ENCODE measurements at places on chromosomes 4 and X. TPM values are rescaled to one million over a fixed set of nuclear protein-coding genes. Genes with fewer than 3 reads are reported as not detected.

SYNPO2 gene
- 152 TPM for total RNA-seq

PPP1R2C gene
- total RNA-seq = not detected

GYG2 gene
- total RNA-seq = 6.0 TPM

ETFDH gene
- 156 TPM for total RNA-seq

ARHGAP10 gene
- 43.5 TPM for total RNA-seq

CDX4 gene
- not detected for total RNA-seq

PALLD gene
- total RNA-seq = 764 TPM

CXCL8 gene
- 2.6 TPM for total RNA-seq

FREM3 gene
- 0.04 TPM for total RNA-seq

IGBP1 gene
- 50.4 TPM for total RNA-seq

GUCY1A1 gene
- 52.5 TPM for total RNA-seq

FUNDC1 gene
- 28.3 TPM for total RNA-seq

UNC5C gene
- total RNA-seq = 3.8 TPM

TASL gene
- 0.59 TPM for total RNA-seq

ZAR1 gene
- total RNA-seq = not detected

UGT2B10 gene
- total RNA-seq = not detected

FRAS1 gene
- total RNA-seq = 5.8 TPM

BST1 gene
- 9.5 TPM for total RNA-seq

FOXR2 gene
- total RNA-seq = not detected

CCNA2 gene
- total RNA-seq = 0.51 TPM

WAS gene
- total RNA-seq = 3.0 TPM

STPG2 gene
- total RNA-seq = 0.37 TPM

IL13RA2 gene
- 0.47 TPM for total RNA-seq

NR3C2 gene
- 15.7 TPM for total RNA-seq

Measured in right atrium auricular region (tissue), 2 donors.